ENCODE measurements at places on chromosomes 4 and X.

DNA sequence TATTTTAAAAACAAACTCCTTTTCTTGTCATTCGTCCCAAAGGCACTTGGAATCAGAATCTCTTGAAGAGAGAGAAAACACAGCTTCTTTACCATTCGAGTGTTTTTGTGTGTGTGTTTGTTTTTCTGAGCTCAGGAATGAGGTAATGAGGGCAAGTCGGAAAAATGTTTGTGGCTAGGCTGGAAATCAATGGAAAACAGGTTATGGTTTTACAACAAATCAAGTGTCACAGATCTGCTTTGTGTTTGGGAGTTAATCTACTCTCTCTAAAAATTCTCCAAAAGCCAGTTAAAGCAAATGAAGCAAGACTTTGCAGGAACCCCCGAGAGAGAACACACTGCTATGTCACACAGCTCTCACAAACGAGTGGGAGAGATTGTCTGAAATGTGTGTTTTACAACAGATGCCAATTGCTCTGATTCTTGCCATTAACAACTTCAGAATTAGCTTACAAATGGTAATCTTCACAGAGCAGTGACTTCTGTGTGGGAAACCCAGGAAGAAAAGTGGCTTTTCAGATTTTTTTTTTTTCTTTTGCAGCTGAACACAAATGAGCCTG, 264.1 kb downstream of the CBLL2 start:
- DNase-seq: no peak

DNA sequence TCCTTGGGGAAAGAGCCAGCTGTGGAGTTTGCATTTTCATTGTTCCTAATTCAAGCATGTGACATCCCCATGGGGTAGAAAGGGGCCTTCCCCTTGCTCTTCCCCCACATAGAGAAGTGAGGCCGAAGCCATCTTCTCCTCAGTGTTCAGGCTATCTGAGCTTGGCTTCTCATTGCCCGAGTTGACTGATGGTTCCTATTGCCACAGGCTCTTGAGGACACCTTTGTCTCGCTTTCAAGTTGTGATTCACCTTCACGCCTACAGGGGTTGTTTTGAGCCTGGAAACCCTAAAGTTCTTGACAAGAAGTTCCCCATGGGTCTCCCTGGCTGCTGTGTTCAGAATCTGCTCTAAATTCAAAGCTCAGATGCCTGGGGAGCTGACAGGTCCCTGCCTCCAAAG, 25.0 kb downstream of the CCNQ start:
- DNase-seq: no peak

GRCh38 chr4:110154582-110154981, 43.8 kb downstream of the ELOVL6 start:
- no peak for DNase-seq

DNA sequence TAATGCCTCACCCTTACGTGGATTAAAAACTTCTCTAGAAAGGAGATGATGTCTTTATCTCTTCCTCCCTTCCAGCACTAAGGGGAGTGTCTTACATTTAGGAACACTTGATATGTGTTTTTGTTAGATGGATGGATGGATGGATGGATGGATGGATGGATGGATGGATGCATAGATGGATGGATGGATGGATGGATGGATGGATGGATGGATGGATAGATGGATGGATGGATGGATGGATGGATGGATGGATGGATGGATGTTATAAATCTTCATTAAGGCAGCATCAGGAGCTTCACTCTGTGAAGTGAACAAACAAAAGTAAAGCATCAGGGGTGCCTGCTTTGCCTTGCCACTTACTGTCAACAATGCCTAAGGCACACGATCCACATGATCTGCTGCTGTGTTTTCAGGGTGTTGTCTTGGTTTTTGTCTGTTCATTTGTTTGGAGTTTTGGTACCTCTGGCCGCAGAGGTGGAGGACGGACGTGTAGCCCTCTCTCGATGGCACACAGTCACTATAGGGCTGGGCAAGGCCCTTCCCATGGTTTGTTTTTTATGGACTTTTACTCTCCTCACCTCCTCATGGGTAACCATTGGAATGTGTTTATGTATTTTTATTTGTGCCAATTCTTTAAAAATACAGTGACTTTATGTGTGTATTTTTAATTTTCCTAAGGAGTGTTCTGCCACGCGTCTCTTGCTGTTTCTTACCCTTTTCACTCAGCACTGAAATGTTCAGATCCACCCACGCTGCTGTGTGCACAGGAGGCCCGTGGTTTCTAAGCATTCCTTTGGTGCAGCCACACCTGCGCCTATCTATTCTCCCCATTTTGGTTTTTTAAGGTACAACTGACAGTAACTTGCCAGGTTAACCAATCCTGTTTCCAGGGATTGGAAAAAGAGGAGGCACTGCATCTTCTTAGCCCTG, 91.8 kb upstream of the ENPP6 start:
- DNase-seq: no peak

- no peak for DNase-seq
These were observed 34.6 kb upstream of the DCAF8L2 start for GRCh38 chrX:27555514-27555913.

- no peak for DNase-seq
These were observed 25.7 kb upstream of the SHISA3 start for GRCh38 chr4:42371305-42372252.

DNA sequence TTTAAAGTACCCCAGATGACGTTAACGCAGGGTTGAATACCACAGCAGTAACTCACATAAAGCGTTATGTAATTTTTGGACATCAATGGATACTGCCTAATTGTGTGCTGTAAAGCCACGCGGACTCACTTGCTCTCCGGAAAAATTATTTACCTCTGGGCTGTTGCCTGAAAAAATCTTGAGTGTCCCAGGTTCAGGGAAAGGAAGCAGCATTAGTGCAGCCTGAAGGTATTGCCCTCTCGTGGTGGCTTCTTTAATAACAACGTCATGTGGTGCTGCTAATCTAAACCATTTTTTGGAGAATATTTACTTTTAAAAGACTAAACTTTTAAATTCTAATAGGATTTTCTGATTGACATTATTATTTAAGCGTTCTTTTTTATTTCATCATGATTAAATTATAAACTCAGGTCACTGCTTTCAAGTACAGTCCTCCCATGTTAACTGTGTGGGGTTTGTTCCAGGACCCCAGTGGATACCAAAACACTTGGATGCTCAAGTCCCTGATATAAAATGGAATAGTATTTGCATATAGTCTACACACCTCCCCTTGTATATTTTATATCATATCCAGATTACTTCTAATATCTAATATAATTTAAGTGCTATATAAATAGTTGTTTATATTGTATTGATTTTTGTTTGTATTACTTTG, 384.8 kb downstream of the FAM133A start:
- no peak for DNase-seq

GRCh38 chr4:76192236-76192635, 21.4 kb downstream of the SCARB2 start:
- no peak for DNase-seq

GRCh38 chr4:127648061-127648460, 15.3 kb downstream of the INTU start:
- no peak for DNase-seq

GRCh38 chrX:53223068-53223693, 1.8 kb downstream of the KDM5C start:
- no peak for DNase-seq

DNA sequence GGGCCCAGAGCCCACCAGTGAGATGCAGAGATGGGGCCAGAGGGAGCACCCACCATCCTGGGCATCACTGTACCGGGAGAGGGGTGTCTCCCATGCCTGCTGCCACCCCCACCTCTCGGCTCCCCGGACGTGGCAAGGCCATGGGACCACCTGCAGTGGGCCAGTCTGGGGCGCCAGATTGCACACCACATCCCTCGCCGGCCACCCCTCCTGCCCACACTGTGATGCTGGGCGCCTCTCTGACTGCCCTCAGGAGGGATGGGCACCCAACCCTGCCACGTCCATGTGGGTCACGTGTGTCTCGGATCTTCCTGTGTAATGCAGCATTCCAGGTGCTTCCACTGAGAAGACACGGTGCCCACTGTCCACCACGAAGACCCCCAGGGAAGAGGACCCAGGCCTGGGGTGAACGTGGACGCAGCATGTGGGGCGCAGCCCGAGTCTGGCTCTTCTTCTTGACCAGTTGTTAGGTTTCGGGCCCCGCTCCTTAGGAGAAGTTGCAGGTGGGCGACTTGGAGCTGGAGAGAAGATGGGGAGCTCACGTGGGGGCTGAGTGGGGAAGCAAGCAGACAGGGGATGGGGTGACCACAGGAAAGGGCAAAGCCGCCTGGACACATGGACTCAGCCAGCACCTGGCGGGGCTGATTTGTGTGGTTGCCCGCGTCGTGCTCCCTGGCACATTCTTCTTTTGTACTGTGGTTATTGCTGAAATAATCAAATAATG, 47.7 kb downstream of the ZFYVE28 start:
- DNase-seq: no peak

DNA sequence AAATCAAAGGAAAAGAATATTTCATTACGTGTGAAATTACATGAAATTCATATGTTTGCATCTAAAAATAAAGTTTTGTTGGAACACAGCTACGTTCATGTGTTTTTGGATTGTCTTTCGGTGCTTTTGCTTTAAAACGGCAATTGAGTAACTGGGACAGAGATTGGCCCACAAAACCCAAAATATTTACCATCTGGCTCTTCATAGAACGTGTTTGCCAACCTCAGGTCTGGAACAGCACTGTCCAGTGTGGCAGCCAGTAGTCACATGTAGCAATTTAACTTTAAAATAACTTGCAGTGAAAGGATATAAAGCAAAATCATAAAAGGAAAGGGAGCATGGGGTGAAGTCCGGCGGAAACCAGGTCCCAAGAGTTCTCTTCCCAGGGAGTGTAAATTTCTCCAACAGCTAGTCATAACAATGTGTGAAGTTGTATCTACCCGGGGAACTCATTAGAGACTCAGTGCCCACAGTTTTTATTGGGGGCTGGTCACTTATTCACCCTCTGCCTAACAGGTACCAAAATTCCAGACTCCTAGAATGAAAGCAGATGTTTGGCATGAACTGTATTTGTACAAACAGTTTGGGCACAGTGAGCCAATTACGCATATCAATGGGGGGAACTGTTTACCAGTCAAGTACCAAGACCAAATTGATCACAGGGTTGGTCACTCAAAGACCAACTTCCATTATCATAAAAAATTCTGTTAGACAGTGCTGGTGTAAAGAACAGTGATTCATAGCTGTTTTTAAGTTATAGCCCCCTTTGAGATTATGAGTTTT, 10.3 kb downstream of the OCIAD1 start:
- DNase-seq: no peak

GRCh38 chrX:100673397-100673953, 29.5 kb downstream of the SRPX2 start:
- no peak for DNase-seq

- no peak for DNase-seq
These were observed 485.5 kb downstream of the TRAM1L1 start for GRCh38 chr4:116599859-116600258.

DNA sequence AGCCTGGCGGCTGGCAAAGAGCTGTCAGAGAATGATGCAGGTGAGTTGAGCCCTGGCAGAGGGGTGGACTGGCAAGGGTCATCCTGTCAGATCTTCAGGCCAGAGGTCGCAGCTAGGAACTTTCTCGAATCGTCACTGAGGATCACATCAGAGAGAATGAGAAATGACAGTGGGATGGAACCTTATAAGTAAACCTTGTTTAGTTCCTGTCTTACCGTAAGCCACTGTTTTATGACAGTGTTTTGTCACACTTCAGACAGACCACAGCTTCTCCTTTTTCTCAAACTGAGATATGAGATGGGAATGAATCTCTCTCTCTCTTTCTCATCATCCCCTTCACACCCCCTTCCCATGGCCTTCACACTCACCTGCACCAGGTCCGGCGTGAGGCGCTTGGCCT, 9.3 kb downstream of the DIPK2B start:
- DNase-seq: no peak

GRCh38 chr4:150952167-150952845, 62.8 kb downstream of the LRBA start:
- DNase-seq: no peak

DNA sequence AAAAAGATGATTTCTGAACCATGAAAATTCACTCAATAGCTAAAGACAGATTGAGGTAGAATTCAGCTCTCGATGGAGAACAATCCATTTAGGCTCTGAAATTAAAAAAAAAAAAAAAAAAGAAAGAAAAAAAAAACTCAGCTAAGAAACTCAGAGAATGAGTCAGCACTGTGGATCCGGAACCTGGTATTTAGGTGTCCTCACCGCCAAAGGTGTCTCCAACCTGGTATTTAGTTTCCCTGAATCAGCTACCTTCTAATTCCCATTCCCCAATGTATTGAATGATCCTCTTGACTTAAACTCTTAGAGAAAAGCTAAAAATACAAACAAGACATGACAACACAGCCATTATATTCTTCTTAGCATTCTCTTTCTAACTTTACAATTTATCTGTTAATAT, 150.3 kb upstream of the RASGEF1B start:
- DNase-seq: no peak

- peak; percentile 60 for DNase-seq
These were observed 168.5 kb upstream of the LDB2 start for GRCh38 chr4:17066972-17067371.

- DNase-seq: no peak
These were observed 85.0 kb upstream of the FAT1 start for GRCh38 chr4:186808630-186809018.

- no peak for DNase-seq
These were observed 70.9 kb upstream of the UGT2B7 start for GRCh38 chr4:69025191-69025998.

DNA sequence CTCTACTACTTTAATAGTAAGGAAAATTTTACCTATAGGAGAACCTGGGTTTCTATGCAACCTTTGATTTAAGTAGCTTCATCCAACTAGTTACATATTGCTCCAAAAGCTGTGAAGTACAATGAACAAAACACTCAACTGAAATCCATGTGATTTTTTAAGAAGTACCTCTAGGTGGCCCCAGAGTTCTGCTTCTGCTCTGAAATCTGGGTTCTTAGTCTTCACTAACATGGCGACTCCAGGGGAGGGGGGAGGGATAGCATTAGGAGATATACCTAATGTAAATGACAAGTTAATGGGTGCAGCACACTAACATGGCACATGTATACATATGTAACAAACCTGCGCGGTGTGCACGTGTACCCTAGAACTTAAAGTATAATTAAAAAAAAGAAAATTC, 73.4 kb upstream of the MAGEB2 start:
- no peak for DNase-seq

DNA sequence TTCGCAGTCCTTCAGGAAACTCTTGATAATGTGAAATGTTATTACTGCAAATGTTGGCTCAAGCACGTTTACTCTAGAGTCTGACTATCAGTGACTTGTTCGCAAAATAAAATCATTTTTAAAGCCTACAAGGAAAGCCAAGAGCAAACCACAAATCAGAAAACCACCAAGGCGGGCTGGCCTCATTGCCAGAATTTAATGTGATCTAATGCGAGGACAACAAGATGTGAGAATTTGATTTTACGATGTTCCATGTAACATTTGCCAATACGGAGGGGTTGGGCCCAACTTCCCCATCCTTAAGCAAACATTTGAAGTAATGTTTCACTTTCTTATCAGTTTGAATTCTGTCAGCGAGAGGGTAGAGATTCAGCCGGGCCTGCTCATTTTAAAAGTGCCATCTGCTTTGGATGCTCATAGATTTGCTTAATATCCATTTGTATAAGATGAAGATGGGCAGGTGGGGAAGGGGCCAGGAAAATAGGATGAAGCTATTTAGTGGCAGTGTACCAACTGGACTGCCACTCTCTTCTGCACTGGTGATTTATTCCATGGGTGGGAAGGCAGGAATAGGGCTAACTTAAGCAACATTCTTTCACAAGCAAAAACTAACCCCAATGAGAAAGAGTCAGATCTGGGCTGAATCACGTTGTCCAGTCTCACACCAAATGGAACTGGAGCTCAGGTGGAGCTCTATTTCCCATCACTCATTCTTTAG, 225.3 kb downstream of the ANAPC10 start:
- DNase-seq: no peak

All from T1000 (cell line).